Nephron progenitor cell (in vitro differentiated cells): ENCODE measurements at places on chromosomes 16 and 17.

DNA sequence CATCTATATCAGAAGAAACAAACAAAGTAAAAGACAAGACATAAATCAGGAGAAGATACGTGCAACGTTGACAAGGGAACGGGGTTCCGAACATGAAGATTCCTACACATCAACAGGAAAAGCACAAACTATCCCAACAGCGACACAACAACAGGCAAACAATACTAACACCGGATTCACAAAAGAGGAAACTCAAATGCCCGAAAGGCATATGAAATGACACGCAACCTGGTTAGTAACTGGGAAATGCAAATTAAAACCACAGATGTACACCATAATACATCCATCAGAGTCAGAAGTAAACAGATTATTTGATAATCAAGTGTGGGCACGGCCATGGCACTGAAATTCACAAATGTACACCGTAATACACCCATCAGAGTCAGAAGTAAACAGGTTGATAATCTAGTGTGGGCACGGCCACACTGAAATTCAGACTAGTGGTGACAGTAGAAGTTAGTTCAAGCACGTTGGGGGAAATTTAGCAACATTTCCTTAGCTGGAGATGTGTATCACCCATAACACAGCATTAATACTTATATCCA, 171.9 kb upstream of the RPH3AL start:
- peaks cover 68% of the 10 kb centered on the region for H3K36me3 ChIP-seq
- DNase-seq = no peak
- H3K27me3 ChIP-seq = no peaks in the 10 kb centered on the region
- peaks cover 11% of the 10 kb centered on the region for H3K4me1 ChIP-seq

DNA sequence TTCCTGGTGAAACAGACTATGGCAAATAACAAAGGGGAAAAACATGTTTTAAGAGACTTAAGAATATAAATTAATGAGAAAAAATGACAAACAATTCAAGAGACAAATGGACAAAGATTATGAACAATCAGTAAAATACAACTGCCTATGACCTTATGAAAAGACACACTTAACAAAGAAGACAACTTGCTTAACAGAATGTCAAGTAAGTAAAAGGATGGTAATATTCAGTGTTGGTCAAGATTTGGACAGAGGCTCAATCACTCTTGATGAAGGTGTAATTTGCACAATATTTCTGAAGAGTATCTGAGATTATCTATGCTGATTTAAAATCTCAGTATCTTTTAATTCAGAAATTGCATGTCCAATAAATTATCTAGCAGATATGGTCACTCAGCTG, 34.4 kb downstream of the CREBBP start:
- H3K36me3 ChIP-seq = peaks cover 67% of the 10 kb centered on the region
- peaks cover 14% of the 10 kb centered on the region for H3K4me1 ChIP-seq
- no peak for DNase-seq
- no peak overlapping the region for H3K27ac ChIP-seq

DNA sequence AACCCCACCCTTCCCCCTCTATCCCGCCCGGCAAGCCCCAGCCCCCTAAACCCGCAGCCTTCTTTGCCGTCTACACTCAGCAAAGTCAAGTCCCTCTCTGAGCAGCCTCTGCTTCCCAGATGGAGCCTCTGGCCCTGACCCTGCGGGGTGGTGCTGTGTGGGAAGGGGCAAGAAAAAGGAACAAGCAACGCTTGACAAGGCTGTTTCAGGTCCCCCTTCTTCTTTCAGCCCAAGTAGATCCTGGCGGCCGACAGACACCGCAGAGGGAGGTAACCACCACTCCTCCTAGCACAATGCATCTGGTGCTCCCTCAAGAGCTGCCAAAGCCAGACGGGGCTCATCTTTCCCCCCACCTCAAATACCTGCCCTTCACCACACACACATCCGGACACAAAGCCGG, 178.3 kb downstream of the ENGASE start:
- H3K27ac ChIP-seq = no peak overlapping the region
- no peaks in the 10 kb centered on the region for H3K36me3 ChIP-seq
- no peak for DNase-seq
- no peak overlapping the region for H3K4me3 ChIP-seq
- no peaks in the 10 kb centered on the region for H3K4me1 ChIP-seq
- peaks cover 74% of the 10 kb centered on the region for H3K27me3 ChIP-seq

DNA sequence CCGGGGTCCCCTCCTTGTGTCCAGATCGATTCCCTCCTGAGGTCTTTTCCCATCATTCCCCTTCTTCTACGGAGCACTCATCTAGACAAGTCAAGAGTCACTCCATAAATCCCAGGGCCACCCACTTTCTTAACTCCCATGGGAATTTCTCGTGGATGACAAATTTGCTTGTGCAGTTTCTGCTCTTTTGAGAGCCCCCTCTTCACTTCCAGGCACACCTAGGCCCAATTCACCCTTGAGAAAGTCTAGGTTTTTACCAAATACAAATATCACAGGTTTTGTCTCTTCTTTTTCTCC, 522 bp upstream of the POLDIP2 start:
- H3K27ac ChIP-seq = peak overlapping the region; percentile 91
- DNase-seq = no peak
- peaks cover 44% of the 10 kb centered on the region for H3K36me3 ChIP-seq
- peak overlapping the region; percentile 92 for H3K4me3 ChIP-seq
- peaks cover 22% of the 10 kb centered on the region for H3K4me1 ChIP-seq
- H3K27me3 ChIP-seq = no peaks in the 10 kb centered on the region

DNA sequence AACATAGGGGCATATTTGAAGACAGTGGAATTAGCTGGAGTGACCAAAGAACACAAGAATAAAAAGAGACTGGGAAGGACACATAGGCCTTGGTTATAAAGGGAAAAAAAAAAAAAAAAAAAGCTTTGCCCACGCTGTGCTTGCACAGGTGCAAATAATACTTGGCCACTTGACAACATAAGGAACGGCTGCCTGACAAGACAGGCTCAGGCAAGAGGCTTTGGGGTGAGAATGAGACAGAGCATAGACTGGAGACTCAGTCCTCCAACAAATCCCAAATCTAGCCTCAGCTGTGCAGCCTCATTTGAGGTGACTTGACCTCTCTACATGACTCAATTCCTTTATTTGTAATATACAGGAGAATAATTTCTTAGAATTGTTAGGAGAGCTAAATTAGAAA, 332.8 kb upstream of the DYNLRB2 start:
- H3K4me3 ChIP-seq = no peak overlapping the region
- no peak for DNase-seq
- no peak overlapping the region for H3K27ac ChIP-seq

- no peak overlapping the region for H3K27ac ChIP-seq
- H3K27me3 ChIP-seq = peaks cover 74% of the 10 kb centered on the region
- H3K36me3 ChIP-seq = no peaks in the 10 kb centered on the region
- H3K4me1 ChIP-seq = peaks cover 19% of the 10 kb centered on the region
- peak overlapping the region; percentile 82 for H3K4me3 ChIP-seq
Observed at GRCh38 chr17:49223517-49224197, 6.9 kb downstream of the PHOSPHO1 start.

GRCh38 chr16:87161822-87162676, 155.1 kb downstream of the C16orf95 start:
- DNase-seq = no peak
- peaks cover 13% of the 10 kb centered on the region for H3K36me3 ChIP-seq
- peak overlapping the region; percentile 44 for H3K27ac ChIP-seq
- H3K4me3 ChIP-seq = no peak overlapping the region
- H3K27me3 ChIP-seq = peaks cover 12% of the 10 kb centered on the region

- peaks cover 34% of the 10 kb centered on the region for H3K27me3 ChIP-seq
- no peaks in the 10 kb centered on the region for H3K36me3 ChIP-seq
- no peak overlapping the region for H3K4me3 ChIP-seq
- no peak for DNase-seq
- H3K27ac ChIP-seq = no peak overlapping the region
Observed at GRCh38 chr16:50006964-50007363, 18.1 kb upstream of the CNEP1R1 start.

GRCh38 chr16:49632795-49633184, 223.1 kb downstream of the ZNF423 start:
- no peak overlapping the region for H3K27ac ChIP-seq
- peaks cover 45% of the 10 kb centered on the region for H3K4me1 ChIP-seq
- peaks cover 2% of the 10 kb centered on the region for H3K27me3 ChIP-seq
- no peak overlapping the region for H3K4me3 ChIP-seq
- DNase-seq = no peak
- peaks cover 36% of the 10 kb centered on the region for H3K36me3 ChIP-seq

DNA sequence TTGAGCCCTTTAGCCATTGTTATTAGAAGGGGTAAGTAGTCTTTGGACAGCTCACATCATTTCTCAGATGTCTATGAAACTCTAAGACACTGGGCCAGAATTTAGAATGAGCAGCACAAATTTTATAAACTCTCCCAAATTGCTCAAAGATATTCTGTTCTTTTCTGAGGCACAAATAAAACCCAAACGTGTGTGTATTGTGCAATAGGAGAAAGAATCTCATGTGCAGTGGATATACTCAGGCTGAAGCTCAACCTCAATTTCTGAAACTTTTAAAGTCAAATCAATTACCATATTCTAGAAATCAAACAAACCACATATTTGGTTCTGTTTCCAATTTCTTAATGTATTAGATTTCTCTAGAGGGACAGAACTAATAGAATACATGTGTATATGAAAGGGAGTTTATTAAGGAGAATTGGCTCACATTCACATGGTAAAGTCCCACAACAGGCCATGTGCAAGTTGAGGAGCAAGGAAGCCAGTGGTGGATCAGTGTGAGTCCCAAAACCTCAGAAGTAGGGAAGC, 403.6 kb downstream of the RBFOX1 start:
- H3K4me3 ChIP-seq = no peak overlapping the region
- H3K4me1 ChIP-seq = no peaks in the 10 kb centered on the region
- no peak overlapping the region for H3K27ac ChIP-seq
- H3K27me3 ChIP-seq = no peaks in the 10 kb centered on the region

DNA sequence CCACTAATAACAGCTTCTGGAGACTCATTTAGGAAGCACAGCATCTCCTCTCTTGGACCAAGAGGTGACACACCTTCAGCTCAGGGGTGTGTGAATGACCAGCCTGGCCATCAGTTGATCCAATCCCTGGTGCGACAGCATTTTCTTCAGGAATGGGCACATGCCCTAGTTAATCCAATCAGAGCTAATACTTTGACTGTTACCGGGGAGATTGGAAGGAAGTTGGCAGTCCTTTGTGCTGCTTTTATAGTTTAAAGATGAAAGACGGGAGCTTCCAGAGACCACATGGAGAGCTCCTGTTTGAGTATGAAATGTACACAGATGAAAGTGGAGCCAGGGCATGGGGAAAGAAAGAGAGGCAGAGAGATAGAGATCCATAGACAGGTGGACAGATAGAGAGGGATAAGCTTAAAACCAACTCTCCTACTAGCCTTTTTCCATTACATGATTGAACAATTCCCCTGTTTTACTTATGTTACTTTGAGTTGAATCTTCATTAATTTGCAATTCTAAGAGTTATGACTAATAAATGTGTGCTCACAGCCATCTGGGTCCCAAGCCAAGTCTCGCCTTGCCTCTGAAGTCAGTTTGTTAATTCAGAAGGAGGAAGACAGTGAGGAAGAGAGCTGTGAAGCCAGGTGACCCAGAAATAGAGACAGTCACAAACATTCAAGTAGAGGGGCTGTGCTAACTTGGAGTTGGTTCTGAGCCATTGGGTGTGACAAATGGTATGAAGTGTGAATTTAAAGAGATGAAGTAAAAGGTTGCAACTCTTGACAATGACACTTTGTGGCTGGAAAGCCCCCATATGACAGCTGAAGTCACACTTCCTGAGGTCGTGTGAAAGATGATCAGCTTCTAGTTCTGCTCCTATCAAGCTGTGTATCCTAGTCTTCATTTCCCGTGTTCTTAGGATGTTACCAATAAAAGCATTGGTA, 120.0 kb upstream of the GOT2 start:
- H3K4me1 ChIP-seq = peaks cover 17% of the 10 kb centered on the region
- peak overlapping the region; percentile 72 for H3K27ac ChIP-seq
- no peaks in the 10 kb centered on the region for H3K27me3 ChIP-seq
- DNase-seq = no peak

GRCh38 chr17:43418441-43419374, 19.9 kb downstream of the ARL4D start:
- H3K4me1 ChIP-seq = peaks cover 17% of the 10 kb centered on the region
- H3K36me3 ChIP-seq = no peaks in the 10 kb centered on the region
- no peak overlapping the region for H3K4me3 ChIP-seq
- peaks cover 17% of the 10 kb centered on the region for H3K27me3 ChIP-seq
- H3K27ac ChIP-seq = no peak overlapping the region
- DNase-seq = no peak

DNA sequence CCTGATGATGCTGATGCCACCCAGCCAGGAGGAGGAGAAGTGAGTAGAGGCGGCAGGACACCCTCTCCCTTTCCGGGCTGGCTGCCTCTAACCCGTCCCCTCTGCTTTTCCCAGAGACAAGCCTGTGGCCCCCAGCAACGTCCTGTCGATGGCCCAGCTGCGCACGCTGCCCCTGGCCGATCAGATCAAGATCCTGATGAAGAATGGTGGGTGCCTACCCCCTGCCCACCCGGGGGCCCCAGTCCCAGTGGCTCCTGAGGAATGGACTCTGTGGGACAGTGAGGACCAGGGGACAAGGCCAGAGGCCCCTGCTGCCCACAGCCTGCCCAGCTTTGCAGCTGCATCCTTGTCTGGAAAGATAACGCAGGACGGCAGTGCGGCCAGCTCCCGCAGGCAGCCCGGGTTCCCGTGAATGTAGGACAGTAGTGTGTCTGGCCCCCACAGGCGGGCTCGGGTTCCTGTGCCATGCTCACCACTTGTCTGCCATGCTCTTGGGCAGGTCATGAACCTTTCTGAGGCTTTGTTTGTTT, 19.9 kb downstream of the POLR3E start:
- H3K27ac ChIP-seq = peak overlapping the region; percentile 78
- H3K27me3 ChIP-seq = no peaks in the 10 kb centered on the region
- H3K4me3 ChIP-seq = no peak overlapping the region
- DNase-seq = no peak
- peaks cover 36% of the 10 kb centered on the region for H3K36me3 ChIP-seq
- peaks cover 6% of the 10 kb centered on the region for H3K4me1 ChIP-seq

- no peak overlapping the region for H3K4me3 ChIP-seq
- H3K27me3 ChIP-seq = peaks cover 1% of the 10 kb centered on the region
- peak overlapping the region; percentile 85 for H3K27ac ChIP-seq
- H3K36me3 ChIP-seq = peaks cover 22% of the 10 kb centered on the region
- DNase-seq = no peak
Observed at GRCh38 chr17:78383725-78384471, 5.4 kb downstream of the PGS1 start.

DNA sequence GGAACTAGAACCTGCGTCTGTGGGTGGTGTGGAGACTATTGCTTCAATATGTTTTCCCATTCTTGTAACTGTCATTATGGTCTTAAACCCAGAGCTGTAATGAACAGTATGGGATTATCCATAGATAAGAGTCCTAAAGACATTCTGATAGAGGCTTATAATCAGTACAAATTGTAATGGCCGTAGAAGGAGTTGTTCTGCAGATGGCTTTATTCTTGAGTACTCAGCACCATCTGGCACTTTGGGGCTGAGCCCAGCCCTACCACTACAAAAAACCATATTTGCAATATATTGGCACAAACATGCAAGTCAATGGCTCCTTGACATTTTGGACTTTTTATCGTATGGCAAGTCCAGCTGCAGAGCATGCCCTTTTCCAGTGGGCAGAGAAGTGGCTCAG, 150.0 kb downstream of the HS3ST4 start:
- no peak overlapping the region for H3K27ac ChIP-seq
- H3K36me3 ChIP-seq = no peaks in the 10 kb centered on the region
- H3K4me1 ChIP-seq = peaks cover 21% of the 10 kb centered on the region
- peaks cover 3% of the 10 kb centered on the region for H3K27me3 ChIP-seq
- H3K4me3 ChIP-seq = no peak overlapping the region
